Stimulated activated CD4-positive, alpha-beta T cell treated with anti-CD3 and anti-CD28 coated beads, Interleukin-4, amount 100 ng/mL, for 1 hour (primary cell): ENCODE measurements at places on chromosomes 16 and 17.
A peak's percentile ranks its signal among the peaks of the same experiment; 100 is the strongest.

GRCh38 chr16:89548344-89549006 lies 12.0 kb upstream of the RPL13 start:
- no peak for DNase-seq

- no peak for DNase-seq
These were observed 42.8 kb downstream of the CBFA2T3 start for GRCh38 chr16:88934066-88934667.

DNA sequence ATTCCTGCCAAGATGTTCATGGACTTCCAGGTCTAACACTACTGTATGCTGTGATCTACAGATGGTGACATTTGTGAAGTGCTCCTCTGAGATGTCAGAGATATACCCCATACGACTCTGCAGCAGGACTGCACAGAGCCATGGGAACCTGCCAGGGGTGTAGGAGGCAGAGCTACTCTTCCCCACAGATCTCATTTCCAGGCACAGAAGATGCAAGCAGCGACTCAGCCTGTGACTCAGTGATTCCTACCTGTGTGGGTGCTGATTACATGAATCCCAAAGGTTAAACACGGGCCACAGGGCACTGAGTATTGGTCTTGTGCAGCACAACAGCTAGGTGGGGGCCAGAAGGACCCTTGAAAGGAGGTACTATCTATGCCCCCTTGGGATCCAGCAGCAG lies 137.0 kb upstream of the SOX9 start:
- no peak for DNase-seq

GRCh38 chr17:29825604-29826003 lies 104.4 kb downstream of the SSH2 start:
- no peak for DNase-seq

- DNase-seq: no peak
These were observed 7.6 kb upstream of the CBFB start for GRCh38 chr16:67021321-67021720.

- DNase-seq: peak; percentile 44
These were observed at the start of gene ZNF629 for GRCh38 chr16:30786936-30787612. ZNF629 (minus strand) TSS chr16:30787205; CDS start chr16:30784482, 2,723 bp downstream.

DNA sequence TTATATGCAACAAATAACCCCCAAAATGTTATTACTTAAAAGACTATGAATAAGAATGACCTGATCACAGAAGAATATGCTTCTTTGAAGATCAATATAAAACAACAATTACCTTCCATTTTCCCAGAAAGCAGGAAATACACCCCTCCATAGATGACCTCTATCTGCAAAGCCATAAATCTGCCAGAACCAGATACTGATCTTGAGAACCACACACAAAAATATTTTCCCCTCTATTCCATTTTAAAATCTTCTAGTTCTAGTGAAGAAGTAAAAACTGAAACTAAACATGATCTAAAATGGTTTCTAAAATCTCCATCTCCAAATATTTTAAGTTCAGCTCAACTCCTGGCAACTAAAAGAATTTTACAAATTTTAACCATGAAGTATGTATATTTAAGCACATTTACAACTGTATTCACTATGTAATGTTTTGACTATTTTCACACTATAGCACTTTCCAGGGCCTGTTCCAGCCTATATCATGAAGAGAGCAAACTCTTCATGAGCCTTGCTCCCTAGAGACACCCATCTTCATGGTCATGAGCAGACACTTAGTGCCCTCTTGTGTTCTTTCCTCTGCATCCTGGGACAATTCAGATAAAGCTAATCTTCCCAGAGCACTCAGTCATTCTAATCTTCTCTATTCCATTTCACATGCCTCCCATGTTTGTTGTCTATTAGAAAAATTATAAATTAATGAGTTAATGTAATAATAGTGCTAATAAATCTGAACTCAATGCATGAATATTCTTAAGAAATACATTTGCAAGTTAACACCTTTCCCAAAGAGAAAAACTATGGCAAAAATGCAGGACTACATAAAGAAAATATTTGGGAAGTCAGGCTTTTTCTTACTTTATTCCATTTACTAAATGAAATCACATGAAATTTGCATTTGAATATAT lies 87.0 kb downstream of the HELZ start:
- DNase-seq: no peak

DNA sequence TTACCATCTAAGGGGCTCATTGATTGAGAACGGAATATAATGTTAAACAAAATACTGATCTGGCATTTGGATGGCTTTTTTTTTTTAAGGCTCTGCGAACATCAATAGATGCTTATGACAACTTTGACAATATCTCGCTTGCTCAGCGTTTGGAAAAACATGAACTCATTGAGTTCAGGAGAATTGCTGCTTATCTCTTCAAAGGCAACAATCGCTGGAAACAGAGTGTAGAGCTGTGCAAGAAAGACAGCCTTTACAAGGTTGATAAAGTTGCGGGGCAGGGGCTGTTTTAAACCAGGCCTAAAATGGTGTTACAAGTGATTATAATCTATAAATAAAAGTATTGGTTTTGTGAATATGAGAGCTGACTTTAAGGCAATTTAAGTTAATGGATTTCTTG lies 22.3 kb downstream of the PTRH2 start:
- DNase-seq: no peak

GRCh38 chr17:17883801-17884200 lies 47.0 kb upstream of the SREBF1 start:
- DNase-seq: no peak

- DNase-seq: no peak
These were observed 210.9 kb downstream of the ZFHX3 start for GRCh38 chr16:72836985-72837384.

- DNase-seq: no peak
These were observed 54.1 kb downstream of the VAC14 start for GRCh38 chr16:70746708-70747424.

GRCh38 chr17:1737531-1738291 lies 5.0 kb upstream of the SERPINF2 start:
- DNase-seq: no peak

DNA sequence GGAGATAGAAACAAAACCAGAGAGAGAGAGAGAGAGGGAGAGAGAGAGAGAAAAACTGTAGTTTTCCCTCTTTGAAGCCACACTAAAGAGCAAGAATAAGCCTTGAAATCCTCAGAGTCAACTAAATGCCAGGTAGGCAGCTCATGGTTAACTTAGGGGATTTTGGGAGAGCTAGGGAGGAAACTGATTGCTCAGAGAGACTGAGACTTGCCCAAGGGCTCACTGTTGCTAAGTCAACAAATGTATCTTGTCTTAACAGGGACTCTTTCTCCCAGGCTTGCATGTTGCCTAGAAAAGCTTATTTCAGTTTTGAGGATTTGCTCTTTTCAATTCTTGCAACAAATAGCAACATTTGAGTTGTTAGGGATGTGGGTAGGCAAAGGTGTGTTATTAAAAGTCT lies 4.5 kb upstream of the SLC5A11 start:
- no peak for DNase-seq

DNA sequence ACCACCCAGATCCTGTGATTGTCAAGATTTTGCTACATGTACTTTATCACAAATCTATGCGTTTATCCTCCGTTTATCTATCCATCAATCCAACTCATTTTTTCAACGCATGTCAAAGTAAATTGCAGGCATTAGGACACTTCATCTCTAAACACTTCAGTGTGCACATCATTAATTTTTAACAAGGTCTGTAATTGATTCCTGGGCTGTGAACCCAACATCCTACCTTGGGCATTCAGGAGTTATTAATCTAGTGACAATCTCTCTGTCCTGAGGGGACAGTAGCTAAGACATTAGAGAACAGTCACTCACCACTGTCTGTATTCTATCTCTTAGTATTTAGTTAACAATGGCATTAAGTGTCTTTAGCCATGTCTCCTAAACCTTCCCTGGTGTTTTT lies 264.7 kb downstream of the SOX9 start:
- no peak for DNase-seq

DNA sequence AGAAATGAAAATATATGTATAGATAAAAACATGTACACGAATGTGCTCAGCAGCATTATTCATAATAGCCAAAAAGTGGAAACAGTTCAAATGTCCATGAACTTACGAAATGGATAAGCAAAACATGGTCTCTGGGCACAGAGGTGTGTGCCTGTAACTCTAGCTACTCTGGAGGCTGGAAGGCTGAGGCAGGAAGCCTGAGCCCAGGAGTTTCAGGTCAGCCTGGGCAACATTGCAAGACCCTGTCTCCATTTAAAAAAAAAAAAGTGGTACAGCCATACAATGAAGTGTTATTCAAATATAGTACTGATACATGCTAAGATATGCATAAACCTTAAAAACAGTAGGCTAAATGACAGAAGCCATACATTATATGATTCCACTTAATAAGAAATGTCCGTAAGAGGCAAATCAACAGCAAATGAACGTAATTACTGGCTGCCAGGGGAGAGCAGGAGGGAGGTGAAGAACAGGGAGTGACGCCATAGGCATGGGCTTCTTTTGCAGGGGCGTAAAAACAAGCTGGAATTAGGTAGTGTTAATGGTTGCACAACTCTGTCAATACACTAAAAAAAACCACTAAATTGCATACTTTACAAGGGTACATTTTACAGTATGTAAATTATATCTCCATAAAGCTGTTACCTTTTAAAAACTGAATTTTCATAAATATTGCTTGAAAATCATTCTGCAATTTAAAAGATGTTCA lies 87.2 kb upstream of the PLEKHM1 start:
- DNase-seq: no peak

- DNase-seq: no peak
These were observed 86.7 kb downstream of the MYH11 start for GRCh38 chr16:15770107-15770506.

- DNase-seq: no peak
These were observed 6.6 kb downstream of the KRT39 start for GRCh38 chr17:40960144-40960543.

DNA sequence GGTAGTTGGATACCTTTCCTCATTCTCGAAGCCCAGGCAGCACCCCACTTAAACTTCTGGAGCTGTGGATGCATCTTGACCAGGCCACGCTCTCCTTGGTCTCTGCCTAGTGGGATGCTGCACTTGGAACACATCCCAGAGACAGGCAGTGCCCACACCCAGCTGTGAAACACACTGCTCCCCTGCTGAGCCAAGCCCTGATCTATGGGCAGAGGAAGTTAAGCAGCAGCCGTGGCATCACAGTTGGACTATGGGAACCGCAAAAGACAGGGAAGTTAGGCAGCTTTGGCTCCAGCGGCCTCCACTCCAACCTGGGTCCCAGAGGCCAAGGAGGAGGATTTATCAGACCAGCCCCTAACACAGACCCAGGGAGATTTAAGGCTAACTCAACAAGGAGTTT lies 284.8 kb upstream of the CCL2 start:
- DNase-seq: no peak

DNA sequence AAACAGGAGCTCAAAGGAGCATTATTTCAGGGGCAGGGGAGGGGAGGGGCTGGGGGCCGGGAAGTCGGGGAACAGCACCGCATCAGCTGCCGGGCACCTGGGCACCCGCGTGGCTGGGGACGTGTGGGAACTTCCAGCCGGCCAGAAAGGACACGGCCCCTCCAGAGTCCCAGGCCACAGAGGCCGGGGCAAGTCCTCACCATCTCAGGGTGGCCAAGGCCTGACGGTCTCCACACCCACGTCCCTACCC lies 1.1 kb downstream of the PGAP6 start:
- DNase-seq: no peak

DNA sequence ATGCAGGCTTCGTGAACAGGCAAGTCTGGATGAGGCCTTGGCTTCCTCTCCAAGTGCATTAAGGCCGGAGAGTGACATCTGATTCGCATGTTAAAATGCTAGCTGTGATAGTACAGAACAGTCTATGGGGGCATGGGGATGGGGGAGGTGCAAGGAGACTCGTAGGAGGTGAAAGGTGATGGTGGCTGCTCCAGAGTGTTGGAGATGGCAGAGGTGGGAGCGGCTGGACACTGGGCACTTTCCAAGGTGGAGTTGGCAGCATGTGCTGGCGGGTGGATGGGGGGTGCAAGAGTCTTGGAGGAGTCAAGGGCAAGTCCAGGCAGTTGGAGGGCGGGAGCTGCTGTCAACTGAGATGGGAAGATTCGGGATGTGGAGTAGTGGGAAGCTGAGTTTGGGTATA lies 350.9 kb upstream of the TNRC6C start:
- DNase-seq: no peak

DNA sequence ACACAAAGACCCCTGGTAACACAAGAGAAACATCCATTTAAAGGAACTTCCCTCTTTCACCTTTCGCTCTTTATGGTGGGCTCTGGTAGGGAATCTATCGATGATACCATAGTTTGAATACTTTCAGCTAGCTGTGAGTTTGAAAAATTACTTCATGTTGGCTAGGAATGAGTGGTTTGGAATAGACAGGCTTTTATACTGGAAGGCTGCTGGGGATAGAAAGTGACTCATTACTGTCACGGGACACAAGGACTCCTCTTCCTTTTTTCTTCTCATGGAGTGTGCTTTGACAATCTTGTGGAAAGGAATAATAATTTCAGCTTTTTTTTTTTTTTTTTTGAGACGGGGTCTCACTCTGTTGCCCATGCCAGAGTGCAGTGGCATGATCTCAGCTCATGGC lies 76.9 kb downstream of the CYB561 start:
- no peak for DNase-seq

GRCh38 chr16:50259334-50260205 lies 6.8 kb upstream of the ADCY7 start:
- no peak for DNase-seq

GRCh38 chr17:3575511-3575910 lies 17.9 kb upstream of the TRPV3 start:
- no peak for DNase-seq

DNA sequence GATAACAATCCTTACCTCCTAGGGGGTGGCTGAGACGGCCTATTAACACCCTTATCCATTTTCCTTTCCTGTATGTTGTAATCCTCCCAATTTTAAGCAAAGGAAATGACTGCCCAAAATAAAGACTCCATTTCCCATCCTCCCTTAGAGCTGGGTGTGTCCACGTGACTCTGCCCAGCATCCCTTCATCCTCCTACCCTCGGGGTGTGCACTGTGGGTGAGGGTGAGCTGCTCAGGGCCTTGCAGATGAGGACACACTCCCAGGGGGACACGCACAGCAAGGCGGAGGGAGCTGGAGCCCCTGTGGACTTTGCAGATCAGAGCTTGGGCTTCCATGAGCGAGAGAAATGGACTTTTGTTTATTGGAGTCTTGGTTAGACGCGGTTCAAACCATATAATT lies 186.8 kb downstream of the IRF8 start:
- no peak for DNase-seq

GRCh38 chr16:75114179-75114945 lies 2.2 kb downstream of the LDHD start:
- DNase-seq: no peak

DNA sequence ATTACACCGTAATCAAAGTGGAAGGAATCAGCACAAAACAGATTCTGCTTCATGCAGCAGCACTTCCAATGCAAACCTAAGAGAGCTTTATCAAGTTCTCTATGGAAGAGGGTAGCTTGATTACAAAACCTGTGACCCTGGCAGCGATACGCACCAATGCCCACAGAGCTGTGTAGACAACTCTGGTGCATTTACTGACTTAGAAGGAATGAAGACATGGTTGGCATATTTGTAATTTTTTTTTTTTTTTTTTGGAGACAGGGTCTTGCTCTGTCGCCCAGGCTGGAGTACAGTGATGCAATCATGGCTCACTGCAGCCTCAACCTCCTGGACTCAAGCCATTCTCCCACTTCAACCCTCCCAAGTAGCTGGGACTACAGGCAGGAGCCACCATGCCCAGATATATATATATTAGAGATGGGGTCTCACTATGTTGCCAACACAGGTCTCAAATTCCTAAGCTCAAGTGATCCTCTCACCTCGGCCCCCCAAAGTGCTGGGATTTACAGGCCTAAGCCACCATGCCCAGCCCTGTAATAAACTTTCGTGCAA lies 49.4 kb downstream of the XPO6 start:
- DNase-seq: no peak

- no peak for DNase-seq
These were observed 157.7 kb upstream of the RPL38 start for GRCh38 chr17:74045608-74046280.

GRCh38 chr17:50056217-50056960 lies 479 bp downstream of the ITGA3 start:
- peak; percentile 68 for DNase-seq
